Posterior vena cava (tissue), 2 donors: ENCODE measurements at places on chromosomes 7 and 10. TPM values are rescaled to one million over a fixed set of nuclear protein-coding genes. Genes with fewer than 3 reads are reported as not detected.

GRCh38 chr10:69496352-69497230, 45.3 kb downstream of the TSPAN15 start:
- peak; percentile 34 for DNase-seq

- no peak for DNase-seq
These were observed 34.3 kb downstream of the NPY start for GRCh38 chr7:24318326-24318725.

DNA sequence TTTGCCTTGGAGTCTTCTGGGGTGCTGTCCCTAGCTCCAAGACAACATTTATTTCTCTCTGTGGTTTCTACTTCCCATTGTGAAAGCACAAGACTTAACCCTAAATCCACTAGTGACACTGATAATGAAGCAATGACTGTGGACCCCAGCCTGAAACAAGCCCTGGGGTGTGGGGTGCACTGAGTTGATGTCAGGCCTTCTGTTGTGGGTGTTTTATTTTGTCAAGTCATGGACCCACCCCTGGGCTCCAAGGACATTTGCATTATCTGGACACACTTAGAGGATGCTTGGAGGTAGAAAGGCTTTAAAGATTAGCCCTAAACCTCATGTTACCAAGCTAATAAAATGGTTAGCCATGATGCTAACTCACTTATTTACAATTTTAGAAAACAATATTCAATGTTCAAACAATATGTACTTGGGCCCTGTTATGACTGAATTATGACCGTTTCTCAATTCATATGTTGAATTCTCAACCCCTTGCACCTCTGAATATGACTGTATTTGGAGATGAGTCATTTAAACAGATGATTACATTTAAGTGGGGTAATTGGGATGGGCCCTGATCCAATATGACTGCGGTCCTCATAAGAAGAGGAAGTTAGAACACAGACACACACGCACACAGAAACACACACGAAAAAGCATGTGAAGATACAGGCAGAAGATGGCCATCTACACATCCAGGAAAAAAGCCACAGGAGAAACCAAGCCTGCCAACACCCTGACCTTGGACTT, 137.2 kb upstream of the IGFBP3 start:
- DNase-seq, result no peak

PRSS58 gene
- not detected for total RNA-seq

GPRIN2 gene
- not detected for total RNA-seq

DNA sequence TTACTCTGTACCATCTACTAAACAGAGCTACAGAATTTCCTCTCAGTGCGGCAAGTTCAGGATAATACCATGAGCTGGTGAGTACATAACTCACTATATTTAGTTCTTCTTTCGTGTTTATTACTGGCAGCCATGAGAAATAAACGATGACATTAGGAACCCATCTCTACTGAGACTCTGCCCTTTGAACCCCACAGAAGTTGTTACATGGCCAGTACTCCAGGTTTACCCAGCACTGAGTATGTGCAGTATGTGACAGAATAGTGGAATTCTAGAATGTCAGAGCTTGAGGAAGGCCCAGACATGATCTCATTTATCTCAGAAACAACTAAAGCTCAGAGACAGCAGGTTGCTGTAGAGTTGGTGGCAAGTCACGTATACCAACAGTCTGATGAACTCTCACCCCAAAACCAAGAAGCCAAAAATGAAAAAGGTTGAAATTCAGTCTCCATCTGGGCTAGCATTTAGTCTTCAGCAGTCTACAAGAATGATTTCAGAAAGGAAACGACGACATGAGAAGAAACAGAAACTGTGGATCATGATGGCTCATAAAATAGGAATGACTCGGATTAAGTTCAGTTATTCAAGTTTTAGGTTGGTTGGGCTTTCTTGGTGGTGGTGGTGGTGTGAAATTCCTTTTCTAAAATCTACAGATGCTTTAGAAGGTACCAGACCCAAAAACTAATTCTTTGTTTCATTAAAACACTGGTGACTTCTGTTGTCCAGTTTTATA, 78.5 kb downstream of the SORBS1 start:
- no peak for DNase-seq

DNA sequence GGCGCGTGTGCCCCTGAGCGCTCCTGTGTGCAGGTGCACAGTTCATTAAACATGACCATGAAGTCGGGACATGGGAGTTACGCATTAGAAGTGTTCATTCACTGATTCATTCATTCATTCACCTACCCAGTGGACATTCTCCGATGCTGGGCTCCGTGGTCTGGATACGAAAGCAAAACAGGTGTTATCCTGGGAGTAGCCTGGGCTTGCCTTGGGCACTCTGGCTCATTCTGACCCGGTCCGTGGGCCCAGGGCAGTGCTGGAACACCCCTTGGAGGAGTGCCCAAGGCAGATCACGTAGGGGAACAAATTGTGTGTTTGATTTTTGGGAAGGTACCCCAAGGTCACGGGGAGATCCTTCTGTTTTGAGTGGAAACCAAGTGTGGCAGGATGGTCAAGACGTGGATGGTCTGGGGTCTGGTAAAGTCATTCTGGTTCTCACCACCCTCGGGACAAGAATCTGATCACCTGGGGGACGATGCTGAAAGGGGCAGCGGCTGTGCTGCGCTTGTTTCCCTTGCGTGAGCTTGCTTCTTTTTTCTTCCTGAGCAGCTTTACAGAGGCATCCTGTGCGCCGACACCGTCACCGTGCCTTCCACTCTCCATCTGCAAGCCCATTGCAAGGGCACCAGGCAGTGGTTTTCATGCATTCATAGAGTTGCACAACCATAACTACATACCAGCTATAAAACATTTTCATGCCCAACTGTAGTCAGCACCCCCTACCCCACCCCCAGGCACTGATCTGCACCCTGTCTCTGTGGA, 10.1 kb downstream of the ELFN1 start:
- DNase-seq, result no peak

HABP2 gene
- total RNA-seq, result not detected

NKX2-3 gene
- not detected for total RNA-seq

DNA sequence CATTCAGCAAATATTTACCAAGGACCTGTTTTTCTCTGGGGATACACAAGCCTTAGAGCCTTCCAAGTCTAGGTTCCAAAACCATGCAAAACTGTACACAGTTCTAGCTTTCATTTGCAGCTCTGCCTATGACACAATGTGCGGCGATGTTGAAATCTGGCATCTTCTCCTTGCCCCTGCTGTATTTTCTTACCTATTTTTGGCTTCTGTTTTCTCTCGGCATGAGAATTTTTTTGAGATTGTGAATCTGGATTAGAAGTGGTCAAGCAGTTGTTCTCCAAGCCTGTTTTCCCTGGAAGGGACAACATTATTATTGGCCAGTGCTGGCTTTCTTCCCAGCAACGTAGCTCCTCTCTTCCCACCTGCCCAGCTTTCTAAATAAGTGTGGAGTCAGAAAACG, 176.3 kb downstream of the CREB5 start:
- no peak for DNase-seq

GCK gene
- total RNA-seq, result 0.51 TPM
